Ovary (tissue), 10 donors: ENCODE measurements at places on chromosomes 6 and 20. TPM values are rescaled to one million over a fixed set of nuclear protein-coding genes. Genes with fewer than 3 reads are reported as not detected.

The ABHD16B gene
- 0.57 TPM for polyA plus RNA-seq

The FAM209B gene
- not detected for polyA plus RNA-seq

The SLC26A8 gene
- polyA plus RNA-seq, result 0.10 TPM

The CST9L gene
- not detected for polyA plus RNA-seq

The ECT2L gene
- polyA plus RNA-seq, result 0.05 TPM

The TMEM200A gene
- polyA plus RNA-seq, result 31.1 TPM

The ADGRB3 gene
- polyA plus RNA-seq, result 2.3 TPM

The SERPINB1 gene
- 57.0 TPM for polyA plus RNA-seq

The BMP5 gene
- 0.01 TPM for polyA plus RNA-seq
